Stimulated activated naive CD8-positive, alpha-beta T cell treated with anti-CD3 and anti-CD28 coated beads, Interleukin-15, Interleukin-2, amounts not matched to agents 100 U/mL and 50 U/mL, for 24 hours (primary cell): ENCODE measurements at places on chromosomes 3 and 15.

DNA sequence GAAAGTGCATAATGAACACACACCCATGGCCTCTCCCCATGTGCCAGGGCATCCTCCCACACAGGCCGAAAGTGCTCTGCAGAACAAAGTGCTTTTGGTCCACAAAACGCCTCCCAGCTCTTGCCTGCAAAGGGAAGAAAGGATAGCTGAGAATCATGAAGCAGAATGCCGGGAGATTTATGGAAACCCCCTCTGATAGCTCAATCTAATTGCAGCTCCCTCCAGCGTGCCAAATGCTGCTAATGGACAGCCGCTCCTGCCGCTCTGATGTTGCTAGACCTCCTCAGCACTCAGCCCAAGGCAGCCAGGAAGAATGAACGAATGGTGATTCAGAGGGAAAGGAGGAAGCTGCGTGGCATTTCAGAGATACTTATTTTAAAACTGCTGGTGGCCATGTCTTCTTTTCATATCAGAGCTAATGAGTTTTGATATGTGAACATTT, 145.3 kb downstream of the TJP1 start:
- no peak for DNase-seq

GRCh38 chr3:55818485-55818884, 331.4 kb upstream of the WNT5A start:
- DNase-seq, result no peak

- DNase-seq, result no peak
Observed at GRCh38 chr3:129836381-129837064, 57.0 kb downstream of the TMCC1 start.

GRCh38 chr15:85063088-85063487, 81.4 kb downstream of the PDE8A start:
- DNase-seq, result no peak

DNA sequence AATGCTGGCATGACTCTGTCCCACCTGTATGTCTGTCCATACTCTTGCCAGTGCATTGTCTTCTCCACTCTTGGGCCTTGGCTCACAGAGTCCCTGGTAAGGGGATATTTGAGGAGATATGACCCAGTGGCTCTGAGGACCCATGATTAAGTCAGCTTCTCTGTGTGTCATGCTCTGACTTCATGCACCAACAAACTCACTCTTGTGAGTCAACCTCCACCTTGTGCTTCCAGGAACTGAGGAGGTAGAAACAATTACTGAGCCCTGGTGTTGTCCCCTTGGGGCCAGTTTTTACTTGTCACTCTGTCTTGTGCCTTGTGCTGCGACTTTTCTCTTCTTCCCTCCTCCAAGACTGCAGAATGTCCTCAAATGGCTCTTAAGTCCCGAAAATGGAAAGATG, 127.1 kb downstream of the ABHD5 start:
- no peak for DNase-seq

- no peak for DNase-seq
Observed at GRCh38 chr3:19012846-19013245, 135.5 kb upstream of the KCNH8 start.

DNA sequence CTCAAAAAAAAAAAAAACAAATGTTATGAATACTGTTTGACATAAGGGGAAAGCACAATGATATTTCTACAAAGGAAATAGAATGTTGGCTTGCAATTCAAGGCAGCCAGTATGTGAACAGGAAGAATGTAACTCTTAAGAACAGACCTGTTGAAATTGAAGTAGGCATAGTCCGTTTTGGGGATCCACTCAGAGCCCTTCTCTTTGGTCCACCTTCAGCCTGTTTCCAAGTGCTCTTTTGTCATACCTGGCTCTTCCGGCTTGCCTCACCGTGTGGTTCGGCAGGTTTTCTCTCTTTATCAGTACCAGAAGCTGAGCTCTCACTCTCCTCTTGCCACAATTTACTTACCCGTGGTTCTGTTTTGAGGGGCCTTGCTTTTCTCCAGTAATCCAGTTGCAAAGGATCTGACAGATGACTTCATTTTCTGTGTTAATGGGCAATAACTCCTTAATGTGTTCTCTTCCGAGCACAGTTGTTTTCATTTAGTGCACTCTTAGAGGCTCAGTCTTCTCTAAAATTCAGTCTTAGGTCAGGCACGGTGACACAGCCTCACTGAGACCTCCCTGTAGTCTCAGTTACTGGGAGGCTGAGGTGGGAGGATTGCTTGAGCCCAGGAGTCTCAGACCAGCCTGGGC, 6.7 kb downstream of the ABHD17C start:
- no peak for DNase-seq

- no peak for DNase-seq
Observed at GRCh38 chr3:118505784-118506183, 528.9 kb downstream of the IGSF11 start.

- DNase-seq, result no peak
Observed at GRCh38 chr3:86711634-86712033, 279.3 kb downstream of the VGLL3 start.

- no peak for DNase-seq
Observed at GRCh38 chr15:28943146-28943545, 57.4 kb downstream of the APBA2 start.

- DNase-seq, result no peak
Observed at GRCh38 chr3:17577796-17578520, 164.5 kb downstream of the TBC1D5 start.

- no peak for DNase-seq
Observed at GRCh38 chr3:177013681-177014280, 183.5 kb downstream of the TBL1XR1 start.

GRCh38 chr3:142595951-142596725, at the start of gene PLS1:
PLS1 (plus strand) TSS chr3:142596393; CDS start chr3:142664238, 67,845 bp downstream.
- DNase-seq, result peak; percentile 87

GRCh38 chr15:56261854-56262509, 18.3 kb upstream of the RFX7 start:
- no peak for DNase-seq
